ENCODE measurements at places on chromosomes 7 and 10.

DNA sequence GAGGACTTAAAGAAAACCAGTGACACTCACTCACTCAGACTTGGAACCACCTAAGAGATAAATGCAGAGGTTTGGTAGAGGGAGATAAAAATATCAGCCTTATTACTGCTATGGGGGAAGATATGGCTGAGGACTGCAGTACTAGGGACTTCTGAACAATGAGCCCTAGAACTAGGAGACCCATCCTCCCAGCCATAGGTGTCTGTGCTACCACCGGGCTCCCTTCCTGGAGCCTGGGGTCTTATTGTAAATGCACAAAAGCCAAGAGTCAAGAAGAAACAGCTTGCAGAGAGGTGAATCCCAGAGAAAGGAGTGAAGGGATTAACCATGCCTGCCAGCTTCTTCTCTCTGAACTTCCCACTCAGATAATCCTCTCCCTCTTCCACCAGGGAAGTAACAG is 108.3 kb upstream of the AKR1E2 start:
- DNase-seq = no peak

GRCh38 chr7:69860941-69861622 is 262.8 kb downstream of the AUTS2 start:
- DNase-seq = no peak

GRCh38 chr7:16357474-16357873 is 63.9 kb downstream of the CRPPA start:
- DNase-seq = no peak

- no peak for DNase-seq
Observed at GRCh38 chr10:60513281-60513680, 123.6 kb upstream of the ANK3 start.

DNA sequence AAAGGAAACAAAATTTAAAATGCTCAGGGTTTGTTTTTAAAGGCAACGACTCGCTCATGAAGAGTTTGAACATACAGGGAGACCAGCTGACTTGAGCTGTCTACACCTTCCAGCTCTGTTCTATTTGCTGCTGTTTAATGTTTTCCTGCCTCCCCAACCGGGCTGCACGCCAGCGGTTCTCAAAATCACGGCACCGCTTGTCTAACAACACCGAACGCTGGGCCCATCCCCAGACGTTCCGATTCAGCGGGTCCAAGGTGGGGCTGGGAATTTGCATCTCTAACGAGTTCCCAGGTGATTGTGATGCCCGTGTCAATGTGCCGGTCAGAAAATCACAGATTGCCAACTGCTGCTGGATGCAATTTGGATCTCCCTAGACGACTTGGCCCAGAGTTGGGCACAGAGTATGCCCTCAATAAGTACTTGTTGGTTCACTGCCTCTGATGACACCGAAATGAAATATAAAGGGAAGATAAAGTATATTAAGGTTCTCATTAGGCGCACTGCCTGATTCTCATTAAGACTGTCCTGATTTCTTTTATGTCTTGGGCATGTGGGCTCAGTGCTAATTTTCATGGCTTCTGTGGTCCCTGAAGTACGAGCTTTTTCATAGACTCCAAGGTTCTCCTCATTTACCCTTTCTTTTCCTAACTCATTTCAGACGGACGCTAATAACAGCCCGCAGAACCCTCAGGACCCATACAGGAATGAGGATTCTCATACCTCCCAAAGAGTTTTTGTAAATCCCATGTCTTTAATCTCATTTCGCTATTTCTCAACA is 28.5 kb downstream of the CELF2 start:
- no peak for DNase-seq

DNA sequence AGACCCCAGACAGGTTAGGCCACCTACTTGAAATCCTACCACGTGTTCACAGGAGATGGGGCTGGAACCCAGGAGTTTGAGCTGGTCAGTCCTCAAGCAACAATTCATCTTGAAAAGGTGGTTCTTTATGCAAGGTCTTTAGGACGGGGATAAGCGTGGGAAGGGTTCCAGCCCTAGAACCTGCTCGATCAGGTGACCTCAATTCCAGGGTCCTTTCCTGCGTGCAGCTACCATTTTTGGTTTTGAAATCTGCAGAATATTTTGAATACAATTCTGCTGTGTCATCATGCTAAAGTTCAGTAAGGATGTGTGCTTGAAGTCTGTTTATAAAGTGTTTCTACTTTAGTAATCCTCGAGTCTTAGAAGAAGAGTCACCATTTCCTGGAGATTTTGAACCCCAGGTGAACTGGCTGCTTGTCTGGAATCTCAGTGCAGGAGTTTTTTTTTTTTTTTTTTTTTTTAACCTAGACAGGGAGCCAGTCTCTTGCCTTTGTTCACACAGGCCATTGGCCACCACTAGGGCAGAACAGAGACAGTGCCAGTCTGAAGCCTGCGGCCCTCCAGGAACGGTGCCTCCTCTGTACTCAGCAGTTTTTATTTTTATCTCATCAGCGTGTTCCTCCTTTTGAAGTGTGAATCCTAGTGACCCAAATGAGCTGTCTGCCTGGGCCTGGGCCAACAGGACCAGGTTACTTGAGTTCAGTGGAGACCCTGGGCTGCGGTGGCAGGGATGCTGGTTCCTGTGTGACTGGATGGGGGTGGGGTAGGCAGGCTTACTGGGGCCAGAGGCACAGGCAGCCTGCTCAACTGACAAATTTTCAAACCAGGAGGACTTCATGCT is 54.6 kb downstream of the EEPD1 start:
- peak; percentile 32 for DNase-seq

- DNase-seq = no peak
Observed at GRCh38 chr7:158506626-158507025, 81.0 kb downstream of the PTPRN2 start.

DNA sequence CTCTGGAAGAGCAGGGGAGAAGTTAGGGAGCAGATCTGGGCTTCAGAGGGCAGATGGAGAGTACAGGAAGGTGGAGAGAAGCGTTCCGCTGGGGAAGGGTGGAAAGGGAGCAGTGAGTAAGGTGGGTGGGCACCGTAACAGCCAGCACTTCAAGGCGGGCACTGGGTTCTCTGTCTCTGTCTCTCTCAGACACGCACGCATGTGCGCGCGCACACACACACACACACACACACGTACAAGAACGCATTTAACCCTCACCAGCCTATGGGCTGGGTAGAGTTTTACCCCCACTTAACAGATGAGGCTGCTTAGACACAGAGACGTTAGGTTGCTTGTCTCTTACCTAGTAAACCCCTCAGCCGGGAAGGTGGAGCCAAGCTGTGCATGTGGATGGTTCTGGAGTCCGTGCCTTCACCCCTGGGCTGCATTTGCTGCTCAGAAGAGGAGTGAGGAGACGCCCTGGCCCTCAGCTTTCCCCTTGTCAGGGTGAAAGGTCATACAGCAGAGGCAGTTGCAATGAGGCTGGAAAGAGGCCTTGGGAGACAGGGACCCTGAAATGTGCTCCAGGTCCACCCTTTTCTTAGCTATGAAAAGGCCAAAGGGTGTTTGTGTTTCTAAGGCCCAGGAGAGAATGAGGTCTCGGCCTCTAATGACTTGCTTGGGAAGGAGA is 16.0 kb downstream of the ADCYAP1R1 start:
- DNase-seq = no peak

All from AG09309 (cell line).